ENCODE measurements at places on chromosomes 13 and 19.

GRCh38 chr19:10135551-10136334 lies 16.0 kb upstream of the EIF3G start:
- no peak for DNase-seq

DNA sequence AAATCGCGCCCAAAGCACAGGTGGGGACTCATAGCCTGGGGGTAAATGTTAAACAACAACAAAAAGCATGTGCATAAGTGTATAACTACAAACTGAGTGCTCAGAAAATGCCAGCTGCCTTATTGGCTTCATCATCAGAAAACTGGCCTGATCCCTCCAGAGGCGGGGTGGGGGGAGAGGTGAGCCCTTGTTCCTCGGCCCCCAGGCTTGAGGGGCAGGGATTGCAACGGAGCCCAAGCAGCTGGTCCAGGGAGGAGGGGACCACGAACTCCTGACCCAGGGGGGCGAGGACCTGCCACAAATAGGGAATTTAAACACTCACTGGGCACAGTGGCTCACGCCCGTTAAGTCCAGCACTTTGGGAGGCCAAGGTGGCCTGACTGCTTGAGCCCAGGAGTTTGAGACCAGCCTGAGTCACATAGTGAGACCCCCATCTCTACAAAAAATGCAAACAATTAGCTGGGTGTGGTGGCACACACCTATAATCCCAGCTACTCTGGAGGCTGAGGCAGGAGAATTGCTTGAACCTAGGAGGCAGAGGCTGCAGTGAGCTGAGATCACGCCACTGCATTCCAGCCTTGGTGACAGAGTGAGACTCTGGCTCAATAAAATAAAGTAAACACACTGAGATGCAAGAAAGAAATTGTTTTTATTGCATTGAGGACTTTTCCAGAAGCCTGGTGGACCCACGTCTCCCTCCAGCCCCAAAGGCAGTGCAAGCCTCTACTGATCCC lies 8.7 kb downstream of the SIRT6 start:
- DNase-seq = no peak

GRCh38 chr19:39410017-39410830 lies 2.2 kb upstream of the PLEKHG2 start:
- DNase-seq = no peak

GRCh38 chr19:6287269-6287885 lies 7.6 kb upstream of the MLLT1 start:
- peak; percentile 37 for DNase-seq

GRCh38 chr13:100461309-100462030 lies 127.1 kb downstream of the GGACT start:
- no peak for DNase-seq

DNA sequence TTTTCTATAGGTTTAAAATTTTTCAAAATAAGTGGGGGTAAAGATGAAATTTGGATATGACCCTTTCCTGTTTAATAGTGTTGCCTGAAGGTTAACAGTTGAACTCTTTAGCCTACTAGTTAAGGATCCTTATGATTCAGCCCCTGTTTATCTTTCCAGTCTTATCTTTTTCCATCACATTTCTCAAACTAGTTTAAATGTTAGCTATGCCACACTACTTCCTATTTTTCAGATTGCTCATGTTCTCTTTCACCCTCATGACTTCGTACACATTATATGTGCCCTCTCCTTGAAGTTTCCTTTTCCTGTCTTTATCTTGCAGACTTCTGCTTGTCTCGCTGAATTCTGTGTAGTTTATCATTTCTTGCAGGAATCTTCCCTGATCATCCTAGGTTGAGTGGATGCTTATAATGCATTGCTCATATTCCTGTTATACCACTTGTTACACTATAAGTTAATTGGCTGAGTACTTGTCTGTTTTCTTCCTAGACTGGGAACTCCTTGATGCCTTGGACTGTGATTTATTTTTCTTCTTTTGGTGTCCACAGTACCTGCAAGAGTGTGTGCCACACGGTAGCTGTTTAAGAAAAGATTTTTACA lies 86.7 kb downstream of the FNDC3A start:
- DNase-seq = no peak

DNA sequence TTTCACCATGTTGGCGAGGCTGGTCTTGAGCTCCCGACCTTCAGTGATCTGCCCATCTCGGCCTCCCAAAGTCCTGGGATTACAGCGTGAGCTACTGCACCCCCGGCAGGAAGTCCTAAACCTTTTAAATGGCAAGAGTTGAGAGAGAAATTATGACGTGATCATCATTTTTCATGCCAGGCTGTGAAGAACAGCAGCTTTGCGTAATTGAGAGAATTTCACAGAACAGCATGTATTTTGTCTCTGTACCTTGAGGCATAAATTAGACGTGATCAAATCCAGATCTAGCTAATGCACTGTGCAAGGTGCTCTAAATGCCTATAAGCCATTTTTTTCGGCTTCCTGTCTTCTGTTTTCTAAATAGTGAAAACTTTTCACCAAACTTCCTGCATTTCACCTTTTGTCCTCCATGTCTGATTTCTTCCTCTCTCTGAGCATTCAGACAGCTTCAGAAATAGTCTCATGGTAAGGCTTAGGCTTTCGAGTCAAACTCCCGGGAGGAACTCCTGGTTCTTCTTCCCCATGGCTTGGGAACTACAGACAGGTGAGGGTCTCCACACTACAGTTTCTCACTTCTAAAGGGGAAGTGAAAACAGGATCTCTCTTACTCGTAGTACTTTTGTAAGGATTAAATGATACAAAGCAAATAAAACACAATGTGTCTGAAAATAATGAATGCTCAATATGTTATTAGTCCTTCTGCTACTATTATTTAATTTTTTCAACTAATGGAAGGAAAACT lies 51.0 kb downstream of the WDFY2 start:
- no peak for DNase-seq

- DNase-seq = peak; percentile 48
Observed at GRCh38 chr13:23778879-23779278, 110.3 kb downstream of the MIPEP start.

DNA sequence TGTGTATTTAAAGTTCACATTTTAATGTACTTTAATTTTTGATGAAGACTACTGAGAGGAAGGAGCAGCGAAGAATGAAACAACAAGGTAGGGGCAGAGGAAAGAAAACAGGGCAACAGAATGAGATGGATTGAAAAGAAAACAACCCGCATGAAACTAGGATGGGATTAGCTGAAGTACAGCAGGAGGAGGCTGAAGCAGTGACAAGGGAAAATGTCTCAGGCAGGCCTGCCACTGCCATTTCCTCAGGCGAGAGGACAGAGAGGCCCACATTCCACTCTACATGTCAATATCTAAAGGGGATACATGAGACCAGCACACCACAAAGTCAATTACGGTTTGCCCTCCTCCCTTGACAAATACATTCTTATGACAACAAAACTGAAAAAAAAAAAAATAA lies 1703.2 kb downstream of the EFNB2 start:
- DNase-seq = no peak

DNA sequence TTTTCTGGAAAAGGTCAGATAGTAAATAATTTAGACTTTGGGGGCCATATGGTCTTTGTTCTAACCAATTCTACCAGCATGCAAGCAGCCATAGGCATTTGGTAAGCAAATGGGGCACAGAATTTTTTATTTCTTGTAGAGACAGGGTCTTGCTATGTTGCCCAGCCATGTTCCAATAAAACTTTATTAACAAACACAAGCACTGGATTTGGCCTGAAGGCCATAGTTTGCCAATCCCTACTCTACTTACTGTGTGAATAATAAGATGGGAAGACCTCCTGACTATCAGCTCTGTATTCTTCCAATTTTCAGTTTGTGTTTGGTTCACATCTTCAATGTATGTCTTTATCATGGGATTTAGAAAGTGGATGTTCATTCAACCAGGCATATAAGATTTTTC lies 53.0 kb upstream of the SERP2 start:
- no peak for DNase-seq

DNA sequence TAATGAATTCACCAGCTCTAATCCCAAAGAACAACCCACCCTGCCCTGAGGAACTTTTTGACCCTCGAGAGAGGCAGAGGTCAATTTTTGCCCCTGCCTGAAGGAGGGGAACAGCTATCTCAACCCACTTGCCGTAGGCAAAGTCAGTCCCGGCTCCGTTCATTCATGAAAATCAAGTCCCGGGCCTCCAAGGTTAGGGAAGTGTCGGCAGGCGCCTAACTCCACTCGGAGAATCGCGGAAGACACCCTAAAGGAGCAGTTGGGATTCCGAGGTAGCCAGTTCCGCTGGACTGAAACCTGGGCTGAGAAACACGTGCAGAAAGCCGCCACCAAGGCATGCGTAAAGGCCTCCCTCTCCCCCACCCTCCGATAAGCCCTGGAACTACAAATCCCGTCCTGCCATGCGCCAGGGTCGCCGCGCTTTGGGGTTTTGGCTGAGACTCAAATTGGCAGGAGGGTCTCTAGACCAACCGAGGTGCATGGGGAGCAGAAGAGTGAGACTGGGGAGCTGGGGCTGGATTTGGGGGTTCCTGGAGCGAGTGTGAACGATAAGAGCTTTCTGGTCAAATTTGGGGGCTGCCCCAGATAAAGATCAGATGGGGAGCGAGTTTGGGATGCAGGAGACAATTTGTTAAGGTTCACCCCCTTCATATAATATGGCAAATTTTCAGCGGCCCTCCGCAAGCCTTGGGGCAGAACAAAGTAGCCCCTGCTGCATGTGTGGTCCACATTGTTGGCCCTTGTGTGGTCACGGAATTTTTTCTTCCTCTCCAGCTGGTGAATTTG lies at the start of gene TNPO2:
Gene TNPO2, minus strand, starts transcription at position 292 of the 786 bp plus-strand sequence. CDS start 2,955 bp downstream, outside the sequence.
- DNase-seq = no peak

GRCh38 chr19:55283548-55284377 lies at the start of gene BRSK1:
TSS of gene BRSK1 (plus strand) at chr19:55283997. CDS start at chr19:55284443, 446 bp downstream.
- no peak for DNase-seq

GRCh38 chr13:106096661-106097092 lies 438.8 kb downstream of the EFNB2 start:
- no peak for DNase-seq

- no peak for DNase-seq
Observed at GRCh38 chr19:47444388-47444821, 25.1 kb upstream of the MEIS3 start.

DNA sequence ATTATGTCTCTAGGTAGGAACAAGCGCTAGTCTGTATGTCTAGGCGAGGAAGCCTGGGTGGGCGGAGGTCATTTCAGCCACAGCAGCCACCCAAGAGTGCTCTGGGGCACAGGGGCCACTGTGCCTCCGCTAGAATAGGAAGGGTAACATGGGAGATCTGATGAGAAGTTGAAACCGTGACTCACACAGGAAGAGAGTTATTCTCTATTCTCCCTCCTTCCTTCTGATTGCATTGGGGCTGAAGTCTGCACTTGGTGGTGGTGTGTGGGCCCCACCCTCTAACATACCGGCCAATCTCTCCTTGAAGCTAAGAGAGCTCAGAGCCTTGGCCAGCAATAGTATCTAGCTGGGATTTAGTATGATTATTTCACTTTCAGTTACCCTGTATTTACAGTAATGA lies 20.3 kb upstream of the GGACT start:
- no peak for DNase-seq

- DNase-seq = no peak
Observed at GRCh38 chr13:57311009-57311586, 144.1 kb downstream of the PRR20E start.

GRCh38 chr19:4524808-4525562 lies 6.7 kb upstream of the PLIN4 start:
- DNase-seq = no peak

DNA sequence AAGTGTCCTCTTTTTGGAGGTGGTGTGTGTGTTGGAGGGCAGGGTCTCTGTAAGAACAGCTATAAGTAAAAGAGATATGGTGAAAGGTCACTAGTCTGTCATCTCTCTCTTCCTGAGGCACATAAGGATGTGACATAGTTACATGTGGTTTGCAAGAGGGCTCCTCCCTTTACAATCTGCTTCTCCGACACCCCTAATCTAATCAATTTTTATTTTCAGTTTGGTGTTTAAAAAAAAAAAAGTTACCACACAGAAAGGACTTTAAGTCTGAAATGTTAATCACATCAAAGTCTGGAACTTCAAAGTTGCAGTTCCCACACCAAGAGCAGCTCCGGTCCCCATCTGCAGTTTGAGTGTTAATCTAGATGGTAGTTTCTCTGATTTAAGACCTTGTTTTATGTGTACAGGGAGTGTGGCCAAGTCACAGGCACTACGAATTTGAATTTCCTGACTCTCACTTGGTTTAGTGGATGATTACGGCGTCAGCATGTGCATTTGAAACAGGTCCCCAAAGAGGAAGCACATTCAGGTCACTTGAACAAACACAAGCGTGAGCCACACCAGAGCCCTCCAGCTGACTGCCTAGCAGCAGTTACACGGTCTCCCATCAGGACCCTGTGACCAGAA lies 53.1 kb downstream of the FOXO1 start:
- no peak for DNase-seq

DNA sequence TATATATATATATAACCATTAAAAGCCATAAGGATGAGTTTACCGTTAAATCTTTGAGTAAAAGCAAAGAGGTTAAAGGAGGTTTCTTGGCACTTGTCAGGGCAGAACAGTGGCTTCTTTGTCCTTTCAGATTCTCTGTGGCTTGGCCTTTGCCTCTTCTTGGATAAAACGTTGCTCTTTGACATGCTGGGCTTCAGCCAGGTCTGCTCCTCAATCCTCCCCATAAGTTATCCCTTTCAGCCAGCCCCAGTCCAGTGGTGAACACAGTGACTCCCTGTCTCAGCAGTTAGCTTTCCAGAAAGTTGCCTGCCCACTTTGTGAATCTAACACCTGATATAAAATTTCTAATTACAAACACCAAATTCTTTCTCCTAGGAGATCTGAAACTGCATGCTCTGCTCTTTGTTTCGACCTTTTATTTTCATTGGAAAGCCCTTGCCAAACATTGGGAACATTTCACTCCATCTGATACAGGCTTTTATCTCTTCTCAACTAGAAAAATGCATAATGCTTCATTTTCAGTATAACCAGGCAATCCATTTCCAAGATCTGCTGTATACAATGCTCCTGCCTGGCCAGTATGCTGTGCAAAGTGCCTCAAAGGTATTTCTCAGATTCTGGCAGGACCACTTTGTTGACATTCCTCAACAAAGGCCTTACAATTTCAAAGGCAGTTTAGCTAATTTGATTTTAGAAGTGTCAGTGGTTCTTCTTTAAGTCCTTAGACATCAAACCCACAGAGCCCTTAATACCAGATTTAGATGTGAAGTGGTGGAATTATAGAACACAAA lies 16.2 kb upstream of the MED4 start:
- no peak for DNase-seq

GRCh38 chr13:98098516-98098915 lies 44.4 kb upstream of the FARP1 start:
- no peak for DNase-seq

DNA sequence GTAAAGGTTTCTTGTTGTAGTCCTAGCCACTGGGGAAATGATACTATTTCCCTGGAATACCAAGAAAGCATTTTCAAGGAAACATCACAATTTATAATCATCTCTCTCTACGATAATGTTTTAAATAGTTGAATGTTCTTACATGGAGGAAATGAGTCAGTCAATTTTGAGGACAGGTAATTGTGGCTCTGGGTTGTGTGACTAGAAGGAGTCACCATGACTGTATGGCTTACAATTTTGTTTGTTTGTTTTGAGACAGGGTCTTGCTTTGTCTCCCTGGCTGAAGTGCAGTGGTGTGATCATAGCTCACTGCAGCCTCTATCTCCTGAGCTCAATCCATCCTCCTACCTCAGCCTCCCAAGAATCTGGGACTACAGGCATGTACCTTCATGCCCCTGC lies 47.4 kb downstream of the COG3 start:
- DNase-seq = peak; percentile 72

GRCh38 chr13:90293793-90294361 lies 1053.6 kb upstream of the MIR17HG start:
- no peak for DNase-seq

- DNase-seq = no peak
Observed at GRCh38 chr13:36815062-36815461, 4.0 kb upstream of the RFXAP start.

Measured in foreskin keratinocyte (primary cell).